Foreskin fibroblast (primary cell): ENCODE measurements at places on chromosomes 2 and 18.

GRCh38 chr18:2459886-2460285 lies 111.4 kb downstream of the METTL4 start:
- DNase-seq = peak; percentile 42

- no peak for DNase-seq
These were observed 182.2 kb downstream of the CMPK2 start for GRCh38 chr2:6683516-6683915.

DNA sequence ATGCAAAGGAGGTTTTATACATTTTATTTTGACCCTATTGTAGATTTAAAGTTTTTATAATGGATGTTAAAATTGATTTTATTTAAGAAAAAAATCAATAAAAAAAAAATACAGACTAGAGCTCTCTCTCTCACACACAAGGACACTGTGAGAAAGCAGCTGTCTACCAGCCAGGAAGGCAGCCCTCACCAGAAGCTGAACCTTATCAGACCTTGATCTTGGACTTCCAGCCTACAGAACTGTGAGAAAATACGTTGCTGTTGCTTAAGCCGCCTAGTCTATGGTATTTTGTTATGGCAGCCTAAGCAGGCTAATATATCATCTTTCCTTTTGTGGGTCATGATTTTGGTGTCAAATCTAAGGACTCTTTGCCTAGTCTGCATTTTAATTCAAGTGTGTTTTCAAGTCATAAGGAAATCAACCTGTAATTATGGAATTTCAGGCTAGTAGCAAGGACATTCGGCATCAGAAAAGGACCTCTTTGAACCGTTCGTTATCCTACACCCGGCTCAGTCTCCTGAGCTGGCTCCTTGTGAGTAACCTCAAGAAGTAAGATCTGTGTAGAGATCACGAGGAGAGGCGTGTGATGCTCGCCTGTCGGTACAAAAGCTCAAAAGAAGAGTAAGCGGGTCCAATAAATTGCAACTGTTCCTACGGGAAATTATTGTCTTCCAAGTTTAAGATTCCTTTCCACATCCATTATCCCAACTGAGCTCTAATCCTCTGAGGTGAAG lies 98.2 kb downstream of the PDCL3 start:
- DNase-seq = no peak

GRCh38 chr2:112229348-112229747 lies 25.5 kb downstream of the ZC3H8 start:
- peak; percentile 20 for DNase-seq

DNA sequence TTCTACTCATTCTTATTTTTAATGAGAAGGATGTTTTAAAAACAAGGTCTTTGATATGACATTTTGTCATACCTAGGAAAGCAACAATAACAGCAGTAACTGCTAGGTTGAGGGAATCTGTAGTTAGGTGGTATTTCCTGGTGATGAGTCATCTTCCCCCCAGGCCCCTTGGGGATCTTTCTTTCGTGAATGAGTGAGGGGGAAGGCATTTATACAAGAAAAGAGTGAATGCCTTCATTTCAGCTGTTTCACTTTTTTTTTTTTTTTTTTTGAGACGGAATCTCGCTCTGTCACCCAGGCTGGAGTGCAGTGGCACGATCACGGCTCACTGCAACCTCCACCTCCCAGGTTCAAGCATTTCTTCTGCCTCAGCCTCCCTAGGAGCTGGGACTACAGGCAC lies 108.6 kb downstream of the MAP4K4 start:
- DNase-seq = no peak

- no peak for DNase-seq
These were observed 25.4 kb downstream of the TBC1D8 start for GRCh38 chr2:101125808-101126207.

DNA sequence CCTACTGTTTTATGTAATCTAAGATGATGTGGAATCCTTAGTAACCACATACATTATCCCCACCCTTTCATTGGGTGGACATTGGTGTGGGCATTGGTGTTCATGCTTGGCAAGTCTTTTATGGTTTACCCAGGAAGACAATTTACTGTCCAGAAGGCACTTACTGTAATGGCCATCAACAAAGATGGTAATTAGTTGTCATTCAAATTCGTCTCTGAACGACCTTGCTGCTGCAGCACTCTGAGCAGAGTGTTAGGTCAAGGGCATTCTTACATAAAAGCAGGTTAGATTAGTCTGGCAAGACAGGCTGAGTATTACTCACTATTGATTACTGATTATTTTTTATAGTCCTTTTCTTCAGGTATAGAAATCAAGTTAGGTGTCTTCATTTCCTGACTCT lies 447.9 kb downstream of the XIRP2 start:
- DNase-seq = no peak

DNA sequence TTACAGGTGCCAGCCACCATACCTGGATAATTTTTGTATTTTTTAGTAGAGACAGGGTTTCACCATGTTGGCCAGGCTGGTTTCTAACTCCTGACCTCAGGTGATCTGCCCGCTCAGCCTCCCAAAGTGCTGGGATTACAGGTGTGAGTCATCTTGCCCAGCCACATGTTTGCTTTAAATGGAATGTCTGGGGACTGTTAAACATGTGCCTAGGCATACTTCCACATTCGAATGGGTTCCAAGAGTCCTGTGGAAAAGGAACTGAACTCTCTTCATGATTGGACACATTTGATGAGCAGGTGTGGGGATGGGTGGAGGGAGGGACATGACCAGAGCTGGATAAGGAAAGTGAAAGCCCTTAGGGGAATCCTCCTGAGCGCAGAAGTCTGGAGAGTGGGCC lies 58.4 kb upstream of the GREB1L start:
- no peak for DNase-seq

DNA sequence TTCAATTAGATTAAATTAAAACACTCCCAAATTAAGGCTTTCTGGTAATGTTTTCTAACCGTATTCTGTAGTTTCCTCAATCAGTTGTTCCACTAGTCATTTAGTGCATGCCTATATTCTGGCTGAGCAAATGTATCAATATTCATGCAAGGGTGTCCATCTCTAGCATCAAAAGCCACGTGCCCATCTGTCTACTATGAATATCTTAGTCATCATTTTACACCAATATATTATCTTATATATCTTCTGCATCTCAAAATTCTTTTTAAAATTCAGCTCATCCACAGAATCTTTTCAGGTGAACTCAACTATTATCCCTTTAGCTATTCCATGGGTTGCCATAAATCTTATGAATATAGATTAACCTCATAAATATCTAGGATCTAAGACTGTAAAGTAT lies 488.2 kb downstream of the PARD3B start:
- no peak for DNase-seq

DNA sequence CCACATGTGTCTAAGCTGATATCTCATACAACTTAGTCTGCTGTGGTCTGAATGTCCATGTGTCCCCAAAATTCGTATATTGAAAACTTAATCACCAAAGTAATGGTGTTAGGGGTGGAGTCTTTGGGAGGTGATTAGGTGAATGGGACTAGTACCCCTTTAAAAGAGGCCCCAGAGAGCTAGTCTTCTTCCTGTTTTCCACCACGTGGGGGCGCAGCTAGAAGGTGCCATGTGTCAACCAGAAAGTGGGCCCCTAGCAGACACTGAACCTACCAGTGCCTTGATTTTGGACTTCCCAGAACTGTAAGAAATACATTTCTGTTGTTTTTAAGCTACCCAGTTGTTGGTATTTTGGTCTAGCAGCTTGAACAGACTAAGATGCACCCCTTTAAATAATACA lies 86.6 kb downstream of the ASB1 start:
- peak; percentile 84 for DNase-seq

DNA sequence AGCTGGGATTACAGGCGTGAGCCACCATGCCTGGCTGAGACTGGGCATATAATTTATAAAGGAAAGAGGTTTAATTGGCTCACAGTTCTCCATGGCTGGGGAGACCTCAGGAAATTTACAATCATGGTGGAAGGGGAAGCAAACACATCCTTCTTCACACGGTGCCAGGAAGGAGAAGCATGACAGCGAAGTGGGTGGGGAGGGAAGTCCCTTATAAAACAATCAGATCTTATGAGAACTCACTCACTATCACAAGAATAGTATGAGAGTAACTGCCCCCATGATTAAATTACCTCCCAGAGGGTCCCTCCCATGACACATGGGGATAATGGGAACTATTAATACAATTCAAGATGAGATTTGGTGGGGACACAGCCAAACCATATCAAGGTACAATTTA lies 7.8 kb upstream of the LCLAT1 start:
- DNase-seq = no peak

DNA sequence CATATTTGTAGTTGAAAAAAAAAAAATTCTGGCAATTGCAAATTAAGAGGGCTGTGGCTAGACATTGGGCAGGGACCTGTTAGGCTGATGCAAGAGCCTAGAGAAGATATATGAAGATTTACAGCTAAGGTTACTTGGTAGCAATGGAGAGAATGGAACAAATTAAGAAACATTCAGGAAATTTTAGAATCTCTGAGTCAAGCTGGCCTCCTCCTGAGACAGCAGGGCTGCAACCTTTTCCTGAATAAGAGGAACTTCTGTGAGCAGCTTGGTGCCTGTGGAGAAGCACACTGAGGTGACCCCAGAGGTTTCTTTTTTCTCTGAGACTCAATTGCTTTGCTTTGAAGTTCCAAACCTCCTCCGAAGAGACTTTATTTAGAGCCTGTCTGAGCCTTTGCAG lies 118.6 kb upstream of the LRATD1 start:
- DNase-seq = peak; percentile 49

GRCh38 chr2:24022324-24022974 lies 12.6 kb downstream of the MFSD2B start:
- no peak for DNase-seq

GRCh38 chr2:38409156-38410102 lies 32.4 kb upstream of the ATL2 start:
- no peak for DNase-seq

- no peak for DNase-seq
These were observed 29.1 kb upstream of the TANK start for GRCh38 chr2:161131074-161131680.

GRCh38 chr2:53490659-53491058 lies 276.9 kb upstream of the CHAC2 start:
- DNase-seq = no peak

GRCh38 chr2:166284359-166284758 lies 91.4 kb downstream of the SCN9A start:
- no peak for DNase-seq

DNA sequence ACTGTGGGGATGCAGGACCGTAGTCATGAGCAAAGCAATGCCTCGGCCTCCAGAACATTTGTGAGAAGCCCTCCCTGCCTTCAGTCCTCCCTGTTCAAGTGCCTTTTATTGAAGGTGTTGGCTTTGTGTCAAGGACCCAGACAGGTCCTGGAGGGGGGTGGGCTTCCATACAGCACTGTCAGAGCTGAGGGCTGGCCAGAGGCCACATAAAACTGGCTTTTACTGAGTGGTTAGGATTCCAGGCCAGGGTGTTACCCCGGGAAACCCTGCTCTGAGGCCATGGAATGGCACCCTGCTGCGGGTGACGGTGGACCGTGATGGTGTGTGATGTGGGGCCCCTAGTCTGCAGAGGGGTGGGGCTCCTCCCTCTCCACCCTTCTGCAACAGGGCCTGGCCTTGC lies 41.6 kb downstream of the TOGARAM2 start:
- no peak for DNase-seq

GRCh38 chr2:224308272-224308911 lies 93.5 kb downstream of the FAM124B start:
- no peak for DNase-seq

- DNase-seq = no peak
These were observed 111.9 kb upstream of the SYT4 start for GRCh38 chr18:43389163-43389562.

- no peak for DNase-seq
These were observed 218.1 kb downstream of the HNMT start for GRCh38 chr2:138182250-138182936.

GRCh38 chr2:104850361-104851290 lies 3.3 kb upstream of the POU3F3 start:
- DNase-seq = no peak

DNA sequence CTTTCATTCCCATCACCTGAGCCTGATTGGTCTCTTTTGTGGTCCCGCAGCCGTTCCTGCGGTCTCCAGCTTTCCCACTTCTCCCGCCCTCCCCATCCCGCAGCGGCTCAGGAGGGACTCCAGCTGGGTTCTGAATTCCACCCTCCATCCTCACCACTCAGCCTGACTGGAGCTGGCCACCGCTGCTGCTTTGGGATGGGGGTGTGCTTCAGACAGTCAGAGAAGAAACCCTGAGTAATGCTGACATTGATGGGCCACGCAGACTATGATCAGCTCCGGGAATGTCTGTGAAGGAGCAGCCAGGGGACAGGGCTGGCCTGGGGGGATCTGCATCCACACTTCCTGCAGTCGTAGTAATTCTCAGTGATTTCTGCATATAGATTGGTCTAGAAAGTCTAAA lies 45.9 kb upstream of the TXNDC2 start:
- no peak for DNase-seq

DNA sequence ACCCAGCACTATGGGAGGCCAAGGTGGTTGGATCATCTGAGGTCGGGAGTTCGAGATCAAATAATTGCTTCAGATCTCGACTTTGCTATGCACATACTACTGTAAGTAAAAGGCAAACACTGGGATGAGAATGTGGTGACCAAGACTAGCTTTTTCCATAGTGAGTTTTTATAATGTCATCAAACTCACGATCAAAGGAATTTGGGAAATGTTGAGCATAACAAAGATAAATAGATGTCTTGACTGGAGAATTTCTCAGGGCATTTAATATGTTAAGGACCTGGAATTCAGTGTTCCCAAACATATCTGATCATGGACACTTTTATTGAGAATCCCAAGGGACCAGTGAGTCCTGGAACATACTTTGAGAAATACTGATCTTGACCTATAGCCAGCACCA lies 205.6 kb downstream of the ARHGAP15 start:
- no peak for DNase-seq

GRCh38 chr2:113784823-113785744 lies 28.6 kb upstream of the SLC35F5 start:
- peak; percentile 37 for DNase-seq

GRCh38 chr2:172639823-172640222 lies 83.9 kb downstream of the PDK1 start:
- DNase-seq = peak; percentile 91

GRCh38 chr2:128326346-128326745 lies 7.7 kb upstream of the HS6ST1 start:
- DNase-seq = no peak

GRCh38 chr2:31475692-31476091 lies 61.1 kb upstream of the XDH start:
- peak; percentile 86 for DNase-seq

- DNase-seq = peak; percentile 30
These were observed 64.1 kb downstream of the CHRNA1 start for GRCh38 chr2:174699993-174700766.

DNA sequence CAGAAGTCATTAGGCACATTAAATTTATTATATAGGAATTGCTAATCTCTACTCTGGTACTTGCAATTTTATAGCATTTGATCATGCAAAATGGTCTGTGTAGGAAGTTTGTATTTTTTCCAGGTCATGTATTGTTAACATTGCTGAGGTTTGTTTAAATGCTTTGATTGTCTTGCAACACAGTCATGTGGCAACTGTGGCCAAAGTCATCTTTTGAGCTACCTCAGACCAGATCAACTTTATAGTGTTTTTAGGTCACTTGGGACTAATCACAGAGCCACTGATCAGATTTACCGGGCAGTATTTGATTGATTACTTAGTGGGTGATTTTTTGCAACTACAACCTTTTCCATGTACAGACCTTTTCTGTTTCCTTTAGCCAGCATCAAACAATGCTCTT lies 3.7 kb downstream of the SERPINB5 start:
- DNase-seq = no peak

GRCh38 chr18:62438018-62438329 lies 84.9 kb upstream of the ZCCHC2 start:
- DNase-seq = peak; percentile 21

GRCh38 chr2:16060125-16060935 lies 120.0 kb downstream of the MYCN start:
- no peak for DNase-seq

GRCh38 chr2:177771191-177771590 lies 301.4 kb downstream of the PDE11A start:
- no peak for DNase-seq
